Skin of body (tissue), 3 donors: ENCODE measurements at places on chromosomes 1 and 21. TPM values are rescaled to one million over a fixed set of nuclear protein-coding genes. Genes with fewer than 3 reads are reported as not detected.

GRCh38 chr1:42963378-42964043, 4.8 kb upstream of the SLC2A1 start:
- DNase-seq = peak; percentile 68

- DNase-seq = no peak
Observed at GRCh38 chr21:45177039-45177438, 102.7 kb downstream of the ADARB1 start.

- DNase-seq = no peak
Observed at GRCh38 chr1:198649232-198649967, 10.6 kb downstream of the PTPRC start.

PGLYRP3 gene
- 4.4 TPM for total RNA-seq

DNA sequence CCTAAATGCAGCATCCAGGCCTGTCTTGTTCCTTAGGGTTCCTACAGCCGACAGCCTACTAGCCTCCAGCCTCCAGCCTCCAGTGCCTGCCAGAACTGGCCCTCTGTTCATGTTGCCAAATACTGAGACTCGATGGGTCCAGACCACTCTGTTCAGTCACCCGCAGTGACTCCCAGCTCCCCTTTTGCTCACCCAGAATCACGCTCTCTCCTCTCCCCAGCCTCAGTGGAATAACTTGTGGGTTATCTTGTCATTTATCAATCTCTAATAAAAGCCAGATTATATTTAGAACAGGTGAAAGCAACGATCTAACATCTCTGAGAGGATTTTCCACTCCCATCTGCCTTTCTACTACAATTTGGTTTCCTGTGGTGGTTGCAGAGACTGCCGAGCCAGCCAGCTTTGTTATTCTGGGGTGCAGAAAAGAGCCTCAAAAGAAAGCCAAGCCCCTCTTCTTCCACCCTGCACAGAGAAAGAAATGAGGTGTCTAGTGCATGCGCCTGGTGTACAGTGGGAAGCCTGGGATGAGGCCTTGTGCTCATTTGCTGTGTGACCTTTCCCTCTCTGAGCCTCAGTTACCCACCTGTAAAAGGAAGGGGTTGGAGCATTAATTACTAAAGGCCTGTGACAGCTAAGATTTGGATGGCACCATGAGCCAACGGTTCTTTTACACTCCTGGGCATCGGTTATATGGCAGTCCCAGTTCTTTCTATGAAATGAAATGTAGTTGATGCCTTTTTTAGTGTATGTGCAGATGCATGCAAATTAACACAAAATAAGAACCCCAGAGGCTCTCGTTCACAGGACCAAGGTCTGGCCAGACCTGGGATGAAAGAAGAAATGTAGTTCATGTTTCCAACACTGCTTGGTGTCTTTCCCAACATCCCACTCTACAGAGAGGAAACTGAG, 42.9 kb upstream of the ID3 start:
- DNase-seq = no peak
